ENCODE measurements at places on chromosomes 12 and 14.

DNA sequence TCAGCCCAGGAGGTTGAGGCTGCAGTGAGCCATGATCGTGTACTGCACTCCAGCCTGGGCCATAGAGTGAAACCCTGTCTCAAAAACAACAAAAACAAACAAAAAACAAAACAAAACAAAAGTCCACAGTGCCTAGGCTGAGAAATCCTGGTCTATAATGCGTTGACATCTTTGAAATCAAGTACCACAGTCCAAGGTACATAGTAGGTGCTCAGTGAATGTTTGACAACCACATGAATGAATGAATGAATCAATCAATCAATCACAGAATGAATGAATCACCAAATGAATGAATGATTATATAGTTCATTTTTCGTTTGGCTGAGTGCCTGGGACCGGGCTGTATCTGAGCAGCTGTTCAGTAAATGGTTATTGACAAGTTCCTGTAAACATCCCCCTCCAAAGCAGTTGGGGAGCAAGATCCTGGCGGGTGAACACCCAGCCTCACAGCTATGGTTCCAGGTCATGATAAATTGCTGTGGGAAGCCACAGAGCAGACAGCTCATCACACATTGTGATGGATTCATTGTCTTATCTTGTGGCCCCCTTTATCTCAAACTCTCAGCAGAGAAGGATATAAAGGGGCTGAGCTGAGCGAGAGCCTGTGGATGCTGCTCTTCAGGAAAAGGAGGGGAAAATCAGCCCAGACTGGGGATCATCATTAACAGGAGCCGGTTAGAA, 30.4 kb upstream of the IFT81 start:
- no peak for DNase-seq

DNA sequence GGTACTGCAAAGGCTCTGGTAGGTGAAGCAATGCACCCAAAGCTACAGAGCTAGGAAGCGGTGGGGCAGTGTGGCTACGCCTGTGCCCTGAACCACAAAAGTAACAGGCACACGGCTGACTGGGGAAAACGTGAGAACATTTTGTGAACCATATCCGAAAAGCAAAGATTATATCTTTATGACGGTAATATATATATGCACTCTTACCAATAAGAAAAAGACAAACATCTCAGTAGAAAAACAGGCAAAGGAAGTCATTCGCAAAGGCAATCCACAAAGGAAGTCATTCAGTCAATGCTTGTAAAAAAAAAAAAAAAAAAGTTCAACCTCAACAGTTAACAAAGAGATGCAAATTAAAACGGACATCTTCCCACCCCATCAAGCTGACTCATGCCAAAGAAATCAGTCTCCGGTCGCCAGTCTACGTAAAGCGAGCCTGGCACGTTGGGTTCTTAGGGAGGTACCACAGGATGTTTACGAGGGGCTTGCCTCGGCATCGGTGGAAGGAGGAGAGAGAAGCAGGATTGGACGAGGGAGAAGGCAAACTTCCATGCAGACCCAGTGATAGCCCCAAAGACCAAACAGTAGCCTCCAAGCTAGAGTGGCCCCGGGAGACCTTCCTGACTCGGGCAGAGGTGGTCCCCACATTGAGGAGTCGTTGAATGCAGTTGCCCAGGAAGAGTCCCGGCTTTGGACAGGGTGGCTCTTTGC, 39.4 kb upstream of the PPP2R5C start:
- no peak for DNase-seq

GRCh38 chr14:74574706-74575105, 37.3 kb downstream of the LTBP2 start:
- DNase-seq: no peak

- no peak for DNase-seq
These were observed 21.3 kb downstream of the SPX start for GRCh38 chr12:21547437-21547836.

- no peak for DNase-seq
These were observed 196.3 kb upstream of the PLEKHG7 start for GRCh38 chr12:92506460-92506859.

DNA sequence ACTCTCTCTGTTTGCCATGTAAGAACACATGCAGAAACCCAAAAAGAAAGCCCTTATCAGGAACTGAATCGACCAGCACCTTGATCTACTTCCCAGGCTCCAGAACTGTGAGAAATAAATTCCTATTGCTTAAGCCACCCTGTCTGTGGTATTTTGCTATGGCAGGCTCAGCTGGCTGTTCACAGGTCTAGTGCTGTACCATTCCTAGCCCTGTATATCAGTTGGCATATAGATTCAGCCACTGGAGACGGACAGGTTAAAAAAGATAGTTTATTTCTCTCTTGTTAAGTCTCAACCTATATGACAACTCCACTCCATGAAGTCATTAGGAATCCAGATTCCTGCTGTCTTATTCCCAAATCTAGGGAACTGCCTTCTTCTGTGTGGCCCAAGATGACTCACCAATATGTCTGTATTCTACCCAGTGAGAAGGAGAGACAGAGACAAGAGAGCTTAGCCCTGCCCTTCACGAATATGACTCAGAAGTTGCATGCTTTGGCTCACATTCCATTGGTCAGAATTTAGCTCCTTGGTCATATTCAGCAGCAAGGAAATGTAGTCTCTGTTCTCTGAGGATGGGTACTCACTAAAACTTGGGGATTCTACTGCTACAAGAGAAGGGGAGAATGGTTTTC, 57.0 kb downstream of the PLEKHG7 start:
- no peak for DNase-seq

DNA sequence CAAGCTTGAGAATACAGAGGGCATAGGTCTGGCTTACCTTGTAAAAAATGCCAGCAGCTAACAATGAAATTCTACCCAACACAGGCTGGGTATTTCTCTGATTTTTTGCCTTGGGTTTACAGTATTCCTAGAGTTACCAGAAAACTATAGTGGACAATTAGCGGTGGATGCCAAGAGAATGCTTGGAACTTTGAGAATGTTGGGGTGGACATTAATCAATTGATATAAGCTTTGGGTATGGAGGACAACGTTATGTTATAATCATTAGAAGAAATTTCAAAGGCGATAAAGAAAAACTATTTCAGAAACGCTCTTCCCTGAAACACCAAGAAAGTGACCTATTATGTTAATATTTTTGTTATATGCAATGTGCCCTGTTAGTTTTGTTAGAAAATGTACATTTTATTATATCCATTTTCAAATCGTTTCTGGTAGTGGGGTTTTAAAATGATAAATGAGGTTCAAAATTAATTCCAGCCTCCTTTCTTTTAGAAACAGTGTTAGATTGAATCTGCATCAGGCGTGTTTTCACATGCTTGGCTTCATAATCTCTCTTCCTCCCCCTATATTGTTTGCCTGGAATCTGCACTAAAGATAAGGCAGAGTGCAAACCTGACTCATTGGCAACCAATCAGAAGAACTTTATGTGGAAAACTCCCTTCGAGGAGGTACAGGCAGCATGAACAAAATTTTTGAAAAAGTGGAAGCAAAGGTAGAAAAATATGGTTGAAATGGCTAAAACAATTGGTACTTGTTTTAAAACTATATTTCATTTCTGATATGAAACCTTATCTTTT, 1.4 kb upstream of the PTPRQ start:
- no peak for DNase-seq

- no peak for DNase-seq
These were observed 260.2 kb downstream of the BMP4 start for GRCh38 chr14:53696217-53696965.

DNA sequence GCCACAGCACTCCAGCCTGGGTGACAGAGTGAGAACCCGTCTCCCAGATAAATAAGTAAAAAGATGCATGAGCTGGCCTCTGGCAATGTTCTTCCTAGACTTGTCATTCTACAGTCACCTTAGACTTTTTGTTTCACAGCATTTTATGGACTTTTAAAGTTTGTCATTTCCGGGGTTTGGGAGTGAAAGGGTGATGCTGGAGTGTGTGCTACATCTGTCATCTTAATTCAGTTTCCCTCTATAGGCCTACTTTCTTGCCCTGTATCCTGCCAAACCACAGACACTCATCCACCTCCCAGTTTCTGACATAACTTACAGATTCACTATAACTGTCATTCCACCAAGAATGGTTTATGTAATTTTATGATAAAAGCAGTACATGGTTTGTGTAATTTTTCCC, 166.7 kb upstream of the PARP11 start:
- DNase-seq: no peak

GRCh38 chr12:114661245-114661644, 22.7 kb downstream of the TBX3 start:
- no peak for DNase-seq

GRCh38 chr12:68915055-68915454, 17.9 kb downstream of the CPM start:
- DNase-seq: no peak

DNA sequence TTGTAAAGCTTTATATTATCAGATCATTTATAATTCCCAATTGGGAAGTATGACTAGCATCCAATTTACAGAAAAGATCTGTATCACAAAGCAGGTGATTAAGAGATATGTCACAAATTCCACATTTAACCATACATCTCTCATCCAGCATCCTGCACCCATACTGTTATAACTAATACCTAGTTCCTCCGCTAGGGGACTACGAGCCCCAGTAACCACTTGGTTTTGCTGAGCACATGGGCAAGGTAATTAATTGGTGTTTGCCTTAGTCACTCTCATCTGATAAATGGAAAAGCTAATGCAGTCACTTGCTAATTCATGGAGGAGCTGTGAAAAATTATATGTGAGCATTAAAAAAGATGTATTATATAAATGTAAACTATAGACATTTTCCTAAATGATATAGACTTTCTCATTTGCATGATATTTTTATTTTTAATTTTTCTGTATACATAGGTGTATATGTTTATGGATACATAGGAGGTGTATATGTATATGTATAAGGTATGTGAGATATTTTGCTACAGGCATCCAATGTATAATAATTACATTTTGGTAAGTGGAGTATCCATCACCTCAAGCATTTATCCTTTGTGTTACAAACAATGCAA, 1031.8 kb downstream of the GALC start:
- no peak for DNase-seq

DNA sequence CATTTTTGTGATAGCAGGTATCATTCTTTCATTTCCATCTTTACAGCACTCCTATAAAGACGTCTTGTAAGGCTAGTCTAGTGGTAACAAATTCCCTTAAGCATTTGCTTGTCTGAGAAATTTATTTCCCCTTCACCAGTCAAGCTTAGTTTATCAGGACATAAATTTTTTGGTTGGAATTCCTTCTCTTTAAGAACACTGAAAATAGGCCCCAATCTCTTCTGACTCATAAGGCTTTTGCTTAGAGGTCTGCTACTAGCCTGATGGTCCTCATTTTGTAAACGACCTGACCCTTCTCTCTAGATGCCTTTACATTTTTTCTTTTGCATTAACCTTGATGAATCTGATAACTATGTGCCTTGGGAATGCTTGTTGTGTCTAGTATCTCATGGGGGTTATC, 20.3 kb downstream of the OLR1 start:
- DNase-seq: no peak

- no peak for DNase-seq
These were observed 46.5 kb downstream of the LRCOL1 start for GRCh38 chr12:132563911-132564310.

- no peak for DNase-seq
These were observed 52.3 kb downstream of the PLEKHA5 start for GRCh38 chr12:19181666-19182426.

- DNase-seq: no peak
These were observed 409.2 kb downstream of the IPO8 start for GRCh38 chr12:30286345-30286926.

DNA sequence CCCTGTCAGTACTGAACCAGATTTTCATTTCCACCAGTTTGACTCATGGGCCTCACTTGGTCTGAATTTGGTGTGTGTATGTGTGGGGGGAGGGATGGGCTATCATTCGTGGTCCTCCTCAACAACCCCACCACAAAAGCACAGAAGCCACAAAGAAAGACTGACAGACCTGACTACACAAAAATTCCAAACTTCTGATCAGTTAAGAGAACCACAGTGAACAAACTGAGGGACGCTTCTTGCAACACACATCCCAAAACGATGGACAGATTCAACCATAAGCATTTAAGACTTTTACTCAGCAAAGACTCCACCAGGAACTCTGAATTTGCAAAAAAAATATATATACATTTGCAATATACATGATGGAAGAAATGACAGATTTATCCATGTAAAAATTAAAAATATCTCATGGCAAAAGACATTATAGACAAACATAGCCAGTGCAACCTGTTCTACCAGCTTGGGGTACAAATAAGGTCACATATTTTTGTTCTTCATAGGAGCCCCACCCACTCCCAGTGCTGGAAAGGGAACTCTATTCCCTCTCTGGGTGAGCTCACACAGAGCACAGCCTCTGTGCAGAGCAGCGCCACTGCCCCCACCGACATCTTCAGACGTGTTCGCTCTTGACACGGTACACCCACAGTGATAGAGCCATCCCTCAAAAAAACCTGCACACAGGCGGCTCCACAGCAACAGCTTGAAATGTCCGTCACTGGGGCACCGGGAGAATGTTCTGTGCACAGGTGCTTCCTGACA, 49.7 kb downstream of the JAG2 start:
- peak; percentile 42 for DNase-seq

GRCh38 chr12:119828300-119828699, 48.8 kb downstream of the CIT start:
- no peak for DNase-seq

GRCh38 chr12:13046964-13047363, 2.8 kb downstream of the FAM234B start:
- DNase-seq: no peak

- no peak for DNase-seq
These were observed 125.6 kb upstream of the FGD4 start for GRCh38 chr12:32273712-32274111.

GRCh38 chr12:131990980-131991305, 41.2 kb downstream of the EP400 start:
- no peak for DNase-seq

DNA sequence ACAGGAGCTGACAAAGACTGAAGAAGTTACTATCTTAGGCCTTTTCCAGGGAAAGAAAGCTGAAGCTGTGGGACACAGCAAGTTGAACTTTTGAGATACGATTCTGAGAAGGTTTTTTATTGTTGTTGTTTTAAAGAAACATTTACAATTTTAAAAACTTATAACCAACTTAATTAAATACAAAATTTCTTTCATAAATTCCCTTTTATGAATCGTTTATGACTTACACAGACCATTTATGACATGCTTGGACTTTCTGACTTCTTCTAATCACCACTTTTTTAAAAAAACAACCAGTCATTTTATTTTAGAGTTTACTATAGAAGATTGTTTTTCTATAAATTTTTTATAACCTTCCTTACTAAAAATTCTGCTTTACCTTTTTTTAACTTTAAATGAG, 68.7 kb downstream of the DHRS2 start:
- DNase-seq: no peak

DNA sequence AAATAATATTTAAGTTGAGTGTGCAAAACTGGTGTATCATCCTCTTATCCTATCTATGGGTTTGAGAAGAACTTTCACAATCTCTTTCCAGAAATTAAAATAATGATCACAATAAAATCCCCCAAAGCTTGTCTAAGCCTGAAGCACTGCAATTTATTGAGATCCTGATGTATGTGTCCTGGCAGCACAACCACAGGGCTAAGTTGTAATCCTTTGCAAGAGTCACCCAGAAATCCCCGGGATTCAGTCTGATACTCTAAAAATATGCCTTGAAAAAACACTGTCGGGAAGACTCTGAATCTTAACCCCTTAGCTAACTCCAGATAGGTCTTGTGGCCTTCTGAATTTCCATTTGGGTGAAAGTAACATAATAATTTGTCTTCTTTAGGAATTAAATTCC, 40.3 kb upstream of the STXBP6 start:
- DNase-seq: no peak

- no peak for DNase-seq
These were observed 7.8 kb upstream of the KRT74 start for GRCh38 chr12:52581481-52581880.

Data from mesothelial cell of epicardium (in vitro differentiated cells).